ENCODE measurements at places on chromosomes 2 and 18. TPM values are rescaled to one million over a fixed set of nuclear protein-coding genes. Genes with fewer than 3 reads are reported as not detected.

FIGN gene
- under 0.01 TPM for total RNA-seq

EMILIN2 gene
- 24.0 TPM for total RNA-seq

DSC2 gene
- total RNA-seq = 0.27 TPM

UGT1A8 gene
- under 0.01 TPM for total RNA-seq

BMP10 gene
- total RNA-seq = under 0.01 TPM

SERPINB2 gene
- total RNA-seq = 0.27 TPM

G6PC2 gene
- under 0.01 TPM for total RNA-seq

CYP27C1 gene
- not detected for total RNA-seq

GRCh38 chr2:70832386-70832785, 3.2 kb downstream of the CD207 start:
- no peak for DNase-seq

GRCh38 chr2:121019071-121019470, 265.9 kb downstream of the TFCP2L1 start:
- no peak for DNase-seq

DNA sequence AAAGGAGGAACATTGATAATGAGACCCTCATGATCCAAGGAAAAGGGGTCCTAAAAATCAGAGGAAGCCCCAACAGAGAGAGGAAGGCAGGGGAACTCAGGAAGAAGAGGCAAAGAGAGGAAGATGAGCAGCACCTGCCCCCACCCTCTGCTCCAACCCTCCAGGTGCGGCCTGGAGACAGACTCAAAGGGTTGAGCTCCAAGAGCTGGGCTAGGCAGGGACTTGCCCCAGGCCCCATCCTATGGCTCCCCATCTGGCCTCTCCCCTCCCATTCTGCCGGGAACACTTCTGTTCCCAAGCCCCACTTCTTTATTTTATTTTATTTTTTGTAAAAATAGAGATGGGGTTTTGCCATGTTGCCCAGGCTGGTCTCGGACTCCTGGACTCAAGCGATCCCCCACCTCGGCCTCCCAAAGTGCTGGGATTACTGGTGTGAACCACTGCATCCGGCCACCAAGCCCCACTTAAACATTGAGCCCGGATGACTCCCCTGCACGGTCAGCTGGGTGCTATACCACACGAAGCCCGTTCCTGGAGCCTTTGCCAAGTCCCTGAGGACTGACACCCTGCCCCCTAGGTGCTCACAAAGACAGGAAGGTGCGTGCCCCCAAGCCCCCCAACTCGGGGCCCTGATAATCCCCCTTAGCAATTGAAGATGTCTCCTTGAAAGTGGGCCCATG, 3.8 kb upstream of the GPR55 start:
- no peak for DNase-seq

- no peak for DNase-seq
These were observed 1254.8 kb downstream of the LRP1B start for GRCh38 chr2:140876015-140876414.

GRCh38 chr18:68740966-68741365, 26.1 kb upstream of the TMX3 start:
- DNase-seq = no peak

DNA sequence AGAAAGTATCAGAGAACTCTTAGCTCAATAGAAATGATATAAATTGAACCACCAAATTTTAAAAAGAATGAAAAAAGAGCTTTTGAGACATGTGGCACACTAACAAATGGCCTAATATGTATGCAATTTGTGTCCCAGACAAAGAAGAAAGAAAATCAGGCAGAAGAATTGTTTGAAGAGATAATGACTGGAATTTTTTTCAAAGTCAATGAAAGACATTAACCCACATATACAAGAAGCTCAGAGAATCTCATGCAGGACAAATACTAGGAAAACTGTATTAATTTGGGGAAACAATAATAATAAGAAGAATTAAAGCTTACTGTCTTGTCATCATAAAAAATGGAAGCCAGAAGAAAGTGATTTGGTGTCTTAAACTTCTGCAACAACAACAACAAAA, 304.1 kb upstream of the RND3 start:
- DNase-seq = no peak

All from hematopoietic multipotent progenitor cell (in vitro differentiated cells).